ENCODE measurements at places on chromosomes 11 and 22. TPM values are rescaled to one million over a fixed set of nuclear protein-coding genes. Genes with fewer than 3 reads are reported as not detected.

- DNase-seq, result no peak
Measured at GRCh38 chr11:122094836-122095235, 21.2 kb downstream of the BLID start.

DNA sequence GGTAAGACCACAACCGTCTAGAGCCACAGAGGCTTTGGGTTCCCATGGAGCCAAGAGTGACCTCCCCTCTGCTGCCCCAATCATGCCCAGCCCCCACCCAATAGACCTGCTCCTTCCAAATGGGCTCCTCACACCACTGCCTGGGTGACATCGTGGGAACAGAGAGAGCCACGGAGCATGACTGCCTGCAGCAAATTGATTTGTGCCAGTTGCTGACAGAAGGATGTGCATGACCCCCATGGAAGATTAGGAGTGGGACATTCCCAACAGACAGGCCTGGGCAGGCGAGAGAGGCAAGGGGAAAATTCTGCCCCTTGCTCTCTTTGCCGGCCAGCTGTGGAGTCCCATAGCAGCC, 88.5 kb downstream of the TENM4 start:
- DNase-seq, result peak; percentile 21

DNA sequence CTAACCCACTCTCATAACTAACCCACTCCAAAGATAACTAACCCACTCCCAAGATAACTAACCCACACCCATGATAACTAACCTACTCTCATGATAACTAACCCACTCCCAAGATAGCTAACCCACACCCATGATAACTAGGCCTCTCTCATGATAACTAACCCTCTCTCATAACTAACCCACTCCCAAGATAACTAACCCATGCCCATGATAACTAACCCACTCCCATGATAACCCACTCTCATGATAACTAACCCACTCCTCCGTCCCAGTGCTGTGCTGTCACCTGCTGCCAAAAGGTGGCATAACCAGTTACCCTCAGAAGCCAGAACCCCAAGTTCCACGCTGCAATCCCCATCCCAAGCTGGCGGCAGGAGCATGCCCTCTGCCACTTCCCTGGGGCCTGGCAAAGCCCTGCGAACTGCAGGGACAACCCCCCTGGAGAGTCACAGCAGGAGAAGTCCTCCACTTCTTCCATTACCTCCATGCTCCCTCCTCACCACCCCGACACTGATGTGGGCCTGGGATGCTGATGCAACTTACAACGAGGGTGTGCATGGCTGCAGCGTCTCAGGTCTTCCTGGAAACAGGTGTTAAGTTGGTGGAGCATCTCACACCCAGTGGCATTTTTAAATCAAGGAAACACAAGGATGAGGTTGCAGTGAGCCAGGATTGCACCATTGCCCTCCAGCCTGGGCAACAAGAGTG, 30.8 kb upstream of the CELSR1 start:
- no peak for DNase-seq

DNA sequence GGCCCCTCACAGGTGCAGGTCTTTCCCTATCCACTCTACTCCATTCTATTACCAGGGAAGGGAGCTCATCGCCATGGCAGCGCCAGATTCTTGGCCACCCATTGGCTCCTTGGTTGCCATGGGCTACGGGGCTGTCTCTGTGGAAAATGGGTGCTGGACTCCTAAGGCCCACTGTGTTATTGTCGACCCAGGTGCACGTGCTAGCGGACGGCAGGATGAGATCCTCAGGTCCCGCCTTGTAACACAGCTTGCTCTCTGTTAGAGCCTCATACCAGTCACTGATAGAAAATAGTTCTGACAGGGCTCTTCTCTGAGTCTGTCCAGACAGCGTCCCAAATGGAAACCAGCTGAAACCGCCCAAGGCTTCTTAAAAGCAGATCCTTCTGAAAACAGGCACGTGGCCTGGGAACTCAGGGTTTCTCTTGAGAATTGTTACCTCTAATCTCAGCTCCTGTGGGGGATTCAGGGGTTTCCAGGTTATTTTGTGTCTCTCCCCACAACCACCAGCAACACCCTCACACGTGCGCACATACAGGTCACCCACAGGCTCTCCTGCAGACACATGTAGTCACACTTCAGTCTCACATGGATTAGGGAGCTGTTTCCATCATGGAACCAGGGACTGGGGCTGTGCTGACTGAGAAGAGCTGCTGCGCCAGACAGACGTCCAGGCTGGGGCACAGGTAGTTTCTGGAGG, 1.5 kb downstream of the TUB start:
- DNase-seq, result no peak

- DNase-seq, result no peak
Measured at GRCh38 chr11:68330700-68331337, 18.4 kb downstream of the LRP5 start.

DNA sequence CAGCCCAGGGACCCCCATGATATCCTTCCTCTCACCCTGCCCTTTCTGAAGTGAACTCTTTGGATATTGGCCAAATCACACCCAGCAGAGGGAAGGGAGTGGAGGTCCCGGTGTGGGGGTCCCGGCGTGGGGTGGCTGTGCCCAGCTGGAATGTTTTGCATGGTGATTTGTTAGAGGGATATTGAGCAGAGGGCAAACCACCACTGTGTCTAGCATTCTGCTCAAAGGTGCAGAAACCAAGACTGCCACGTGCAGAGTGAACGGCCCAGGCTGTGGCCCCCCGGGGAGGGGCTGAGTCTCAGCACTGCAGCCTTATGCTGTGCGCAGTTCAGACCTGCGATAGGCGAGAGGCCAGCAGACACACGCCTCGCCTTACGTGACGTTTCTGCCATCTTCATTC, 7.9 kb upstream of the BID start:
- no peak for DNase-seq

DNA sequence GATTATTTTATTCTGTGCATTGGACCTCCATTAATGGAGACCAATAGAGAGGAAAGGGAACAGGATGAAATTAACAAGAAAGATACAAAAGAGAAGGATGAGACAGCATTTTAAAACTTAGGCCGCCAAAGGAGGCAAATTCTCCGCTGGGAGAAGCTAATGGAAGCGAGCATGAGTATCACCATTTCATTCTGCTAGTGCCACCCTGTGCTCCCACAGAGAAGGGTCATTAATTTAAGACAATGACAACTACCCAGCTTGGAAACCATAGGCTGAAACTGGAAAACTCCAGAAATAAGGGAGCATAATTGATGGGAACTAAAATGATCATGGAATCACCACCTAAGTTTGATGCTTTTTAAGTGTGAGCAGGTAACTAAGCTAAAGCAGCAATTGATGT, 69.2 kb downstream of the SLC36A4 start:
- no peak for DNase-seq

DNA sequence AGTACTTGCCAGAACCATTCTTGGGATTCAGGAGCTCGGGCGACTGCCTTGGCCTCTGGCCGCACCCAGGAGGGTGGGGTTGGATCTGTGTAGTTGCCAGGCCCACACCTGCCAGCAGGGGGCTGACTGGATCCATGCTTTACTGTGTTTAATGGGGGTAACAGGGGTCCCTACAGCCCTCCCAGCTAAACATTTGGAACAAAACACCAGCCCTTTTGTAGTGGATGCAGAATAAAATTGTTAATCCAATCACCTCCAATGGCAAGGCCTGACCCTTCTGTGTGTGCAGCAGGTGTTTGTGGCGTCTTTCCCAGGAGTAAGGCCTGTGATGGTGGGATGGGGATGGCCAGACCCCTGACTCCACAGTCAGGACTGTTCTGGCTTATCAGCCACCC, 22.5 kb downstream of the SUN2 start:
- DNase-seq, result peak; percentile 71

- DNase-seq, result no peak
Measured at GRCh38 chr22:42922374-42923191, 65.5 kb upstream of the ARFGAP3 start.

Gene PNPLA5
- total RNA-seq, result not detected

Gene CCDC15
- total RNA-seq, result 2.3 TPM

Gene ARHGAP8
- not detected for total RNA-seq

Gene IL10RA
- 25.5 TPM for total RNA-seq

Gene DEFB131B
- not detected for total RNA-seq
